ENCODE measurements at places on chromosomes 3 and 15.

DNA sequence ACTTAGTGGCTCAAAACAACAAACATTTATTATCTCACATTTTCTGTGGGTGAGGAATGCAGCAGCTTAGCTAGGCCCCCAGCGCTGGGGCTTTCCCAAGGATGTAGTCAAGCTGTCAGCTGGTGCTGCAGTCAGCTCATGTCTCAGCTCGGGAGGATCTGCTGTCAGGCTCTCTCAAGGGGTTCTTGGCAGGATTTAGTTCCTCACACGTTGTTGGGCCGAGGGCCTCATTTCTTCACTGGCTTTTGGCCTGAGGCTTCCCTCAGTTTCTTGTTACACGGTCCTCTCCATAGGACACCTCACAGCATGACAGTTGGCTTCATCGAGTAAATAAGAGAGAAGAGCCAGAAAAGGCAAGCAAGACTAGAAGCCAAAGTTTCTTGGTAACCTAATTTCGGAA lies 13.7 kb upstream of the U2SURP start:
- no peak for DNase-seq

DNA sequence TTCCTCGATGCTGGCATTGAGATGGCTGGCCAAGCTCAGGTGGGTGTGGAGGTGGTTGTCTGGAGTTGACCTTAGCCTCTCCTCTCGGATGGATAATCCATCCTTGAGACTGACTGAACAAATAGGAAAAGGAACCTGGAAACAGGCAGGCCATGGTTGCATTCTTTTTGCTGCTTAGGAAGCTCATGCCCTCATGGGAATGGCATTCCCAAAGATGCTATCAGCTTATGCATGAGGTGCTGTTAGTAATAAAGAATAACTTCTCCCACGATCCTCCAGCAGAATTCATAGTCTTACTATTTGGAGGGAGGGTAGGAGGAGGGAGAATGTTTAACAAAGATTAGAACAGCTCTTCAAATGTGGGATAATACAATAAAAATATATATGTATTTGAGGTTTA lies 303.0 kb upstream of the TPM1 start:
- no peak for DNase-seq

- DNase-seq = no peak
Measured at GRCh38 chr3:1696669-1697275, 401.9 kb upstream of the CNTN4 start.

GRCh38 chr3:23991683-23992628 lies 46.9 kb downstream of the NR1D2 start:
- DNase-seq = no peak

Data from KG1 (cell line).